ENCODE measurements at places on chromosomes 1 and 21. TPM values are rescaled to one million over a fixed set of nuclear protein-coding genes. Genes with fewer than 3 reads are reported as not detected.

- DNase-seq: no peak
Observed at GRCh38 chr1:87902830-87903229, 574.1 kb downstream of the LMO4 start.

DNA sequence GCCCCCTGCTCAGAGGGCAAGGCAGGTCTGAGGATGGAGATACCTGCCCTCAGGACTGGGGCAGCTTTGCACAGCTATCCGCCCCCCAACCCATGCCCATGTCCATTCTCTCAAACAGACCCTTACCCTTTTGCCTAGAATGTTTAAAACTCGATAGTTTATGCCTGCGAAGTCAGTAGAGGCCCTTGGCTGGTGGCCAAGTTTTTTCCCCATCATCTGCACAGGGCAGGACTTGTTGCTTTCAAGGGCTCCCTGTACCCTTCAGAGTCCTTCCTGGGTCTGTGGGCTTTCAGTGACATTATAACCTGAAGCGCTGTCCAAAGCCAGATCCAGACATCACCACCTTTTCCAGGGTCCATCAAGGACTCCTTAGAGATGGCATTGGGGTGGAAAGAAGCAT is 148.7 kb upstream of the ZNF644 start:
- DNase-seq: no peak

GRCh38 chr1:7315316-7315715 is 455.8 kb upstream of the VAMP3 start:
- DNase-seq: no peak

DNA sequence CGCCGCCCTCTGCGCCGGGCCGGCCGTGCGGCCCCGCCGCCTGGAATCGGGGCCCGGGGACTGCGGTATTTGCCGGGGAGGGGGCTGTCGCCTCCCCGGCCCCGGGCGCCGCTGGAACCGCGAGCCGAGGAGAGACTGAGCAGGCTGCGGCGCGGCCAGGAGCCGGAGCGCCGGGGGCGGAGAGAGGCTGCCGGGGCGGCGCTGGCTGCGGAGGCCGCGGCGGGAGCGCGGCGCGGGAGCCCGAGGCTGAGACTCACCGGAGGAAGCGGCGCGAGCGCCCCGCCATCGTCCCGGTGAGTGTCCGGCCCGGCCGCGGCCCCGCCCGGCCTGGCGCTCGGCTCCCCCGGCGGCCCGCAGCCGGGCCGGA is 746 bp downstream of the DYRK1A start:
- no peak for DNase-seq

- DNase-seq: no peak
Observed at GRCh38 chr1:15431571-15431948, 6.7 kb upstream of the CTRC start.

- DNase-seq: no peak
Observed at GRCh38 chr1:206579747-206580437, 32.4 kb downstream of the EIF2D start.

DNA sequence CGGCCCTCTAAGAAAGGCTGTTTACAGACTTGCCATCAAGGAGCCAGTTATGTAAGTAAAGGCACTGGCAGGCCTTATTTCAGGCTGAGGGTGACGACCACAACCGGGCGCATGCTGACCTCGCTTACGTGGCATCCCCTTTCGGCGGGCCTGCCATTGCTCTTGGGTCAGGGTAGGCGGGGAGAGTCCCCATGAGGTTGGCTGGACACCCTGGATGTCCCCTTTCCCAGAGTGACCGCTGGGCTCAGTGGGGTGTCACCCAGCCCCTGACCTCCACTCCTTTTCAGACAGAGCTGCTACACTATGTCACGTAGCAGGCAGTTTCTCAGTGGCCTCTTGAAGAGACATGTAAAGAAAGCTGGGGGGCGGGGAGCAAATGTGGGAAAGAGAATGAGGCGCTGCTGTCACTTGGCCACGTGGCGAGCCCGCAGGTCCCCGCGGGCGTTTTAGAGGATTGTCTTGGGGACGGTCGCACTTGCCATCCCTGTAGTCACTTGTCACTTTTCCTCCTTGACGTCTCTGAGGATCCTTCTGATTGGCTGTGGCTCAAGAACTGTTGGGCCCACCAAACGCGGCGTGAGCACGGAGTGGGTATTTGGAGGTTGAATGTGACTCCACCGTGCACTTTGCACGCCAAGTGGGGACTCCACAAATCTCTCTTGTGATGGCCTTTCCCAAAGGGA is 42.2 kb downstream of the SLC37A1 start:
- no peak for DNase-seq

GRCh38 chr21:31873275-31873695 is 465 bp downstream of the HUNK start:
- DNase-seq: no peak

- no peak for DNase-seq
Observed at GRCh38 chr1:77986810-77987209, 7.9 kb upstream of the FUBP1 start.

DNA sequence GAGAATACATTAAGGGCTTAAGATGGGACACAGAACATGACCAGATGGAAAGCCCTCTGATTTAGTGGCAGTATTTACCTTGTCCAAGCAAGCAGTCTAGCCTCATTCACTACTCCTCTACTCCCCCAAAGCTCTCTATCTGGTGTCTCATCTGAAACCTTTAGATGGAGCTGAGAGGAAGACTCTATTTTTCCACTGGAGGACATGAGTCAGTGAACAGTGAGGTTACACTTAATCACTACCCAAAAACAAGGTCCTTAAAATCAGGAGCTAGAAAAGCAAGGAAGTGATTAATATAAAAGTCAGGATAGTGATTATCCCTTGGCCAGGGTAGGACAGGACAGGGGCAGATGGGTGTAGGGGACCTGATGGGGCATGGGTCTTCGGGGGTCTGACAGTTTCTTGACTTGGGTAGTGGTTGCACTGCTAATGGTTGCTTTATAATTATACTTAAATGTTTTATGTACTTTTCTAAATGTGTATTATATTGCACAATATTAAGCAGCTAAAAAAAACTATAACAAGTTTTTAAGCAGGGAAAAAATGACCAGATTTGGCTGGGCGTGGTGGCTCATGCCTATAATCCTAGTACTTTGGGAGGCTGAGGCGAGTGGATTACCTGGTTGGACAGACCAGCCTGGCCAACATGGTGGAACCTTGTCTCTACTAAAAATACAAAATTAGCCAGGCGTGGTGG is 3.0 kb downstream of the PTPN22 start:
- DNase-seq: no peak

GRCh38 chr1:178609015-178609414 is 96.1 kb downstream of the TEX35 start:
- DNase-seq: no peak

DNA sequence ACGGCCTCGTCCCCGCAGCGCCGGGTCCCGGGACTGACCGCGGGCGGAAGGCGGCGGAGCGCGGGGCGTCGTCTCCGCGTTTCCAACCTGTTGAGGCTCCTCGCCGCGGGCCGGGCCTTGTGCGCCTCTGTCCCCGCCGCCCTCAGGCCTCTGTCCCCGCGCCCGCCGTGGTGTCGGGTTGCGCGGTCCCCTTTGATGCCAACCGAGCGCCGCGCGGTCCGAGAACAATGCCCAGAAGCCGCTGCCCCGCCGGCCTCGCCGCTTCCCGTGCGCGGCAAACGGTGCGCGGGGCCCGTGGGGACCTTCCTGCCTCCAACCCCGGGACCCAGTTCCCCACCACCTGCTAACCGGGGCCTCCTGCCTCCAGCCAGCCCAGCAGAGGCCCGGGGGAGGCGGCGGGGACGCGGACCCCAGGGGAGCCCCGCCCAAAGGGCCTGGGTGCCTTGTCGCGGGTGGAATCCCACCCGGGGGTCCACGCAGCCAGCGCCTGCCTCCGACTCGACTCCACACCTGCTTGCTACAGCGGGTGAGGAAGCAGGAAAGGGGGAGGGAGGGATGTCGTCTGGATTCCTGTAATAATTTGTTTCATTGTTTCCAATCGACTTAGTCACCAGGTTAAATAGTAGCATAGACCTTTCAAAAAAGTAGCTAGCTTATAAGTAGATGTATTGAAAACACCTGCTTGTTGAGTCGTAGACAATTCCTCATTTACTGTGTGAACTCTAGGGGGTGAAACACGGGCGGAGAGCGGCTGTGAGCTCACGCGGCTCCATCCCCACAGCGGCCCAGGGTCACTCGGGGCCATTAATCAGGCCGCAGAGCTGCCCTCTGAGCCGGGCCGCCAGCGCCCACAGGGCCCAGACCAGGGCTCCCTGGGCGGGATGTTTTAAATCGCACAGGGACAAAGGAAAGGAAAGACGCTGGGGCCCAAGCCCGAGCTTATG is 1.1 kb downstream of the COL18A1 start:
- DNase-seq: peak; percentile 76

DNA sequence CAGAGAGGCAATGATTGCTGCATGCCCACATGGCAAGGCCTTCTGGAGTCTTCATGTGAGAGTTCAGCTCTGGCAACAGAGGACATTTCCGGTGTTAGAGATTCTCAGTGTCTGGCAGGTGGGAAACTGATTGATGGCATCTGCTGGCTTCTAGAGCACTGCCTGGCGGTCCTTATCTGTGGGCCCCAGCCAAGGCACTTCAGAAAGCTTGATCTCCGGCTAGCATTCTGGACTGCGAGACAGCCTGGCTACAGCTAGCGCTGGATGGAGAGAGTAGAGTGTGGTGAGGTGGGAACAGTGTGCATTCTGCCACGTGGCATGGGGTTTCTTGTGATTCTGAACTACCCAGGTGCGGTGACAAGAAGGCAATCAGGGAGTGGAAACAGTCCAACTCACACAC is 9.4 kb downstream of the ZNF678 start:
- DNase-seq: no peak

GRCh38 chr1:155859881-155860871 is 809 bp downstream of the SYT11 start:
- no peak for DNase-seq

- DNase-seq: no peak
Observed at GRCh38 chr1:48082271-48082962, 85.2 kb upstream of the TRABD2B start.

- no peak for DNase-seq
Observed at GRCh38 chr21:45069711-45070110, 4.7 kb upstream of the ADARB1 start.

DNA sequence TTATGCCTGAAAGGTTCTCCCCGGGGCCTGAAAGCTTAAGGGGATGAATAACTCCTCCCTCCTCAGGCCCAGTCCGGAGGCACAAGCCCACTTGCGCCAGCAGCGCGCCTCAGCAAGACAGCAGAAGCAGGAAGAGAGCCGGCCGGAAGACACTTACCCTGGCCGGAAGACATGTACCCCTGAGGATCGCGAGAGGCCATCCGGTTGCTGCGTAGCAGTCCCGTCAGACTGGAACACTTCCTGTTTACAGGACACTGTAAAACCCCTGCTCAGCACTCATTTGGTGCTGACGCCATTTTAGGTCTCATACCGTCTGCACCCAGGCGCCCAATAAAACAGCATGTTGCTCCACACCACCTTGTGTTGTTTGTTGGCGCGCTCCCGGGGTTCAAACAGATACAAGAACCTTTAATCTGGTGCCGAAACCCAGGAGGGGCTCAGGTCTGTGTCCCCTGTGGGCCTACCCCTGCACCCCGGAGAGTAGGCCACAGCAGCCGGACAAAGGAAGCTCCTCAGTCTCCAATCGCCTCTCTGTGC is 30.3 kb downstream of the VN1R5 start:
- DNase-seq: no peak

DNA sequence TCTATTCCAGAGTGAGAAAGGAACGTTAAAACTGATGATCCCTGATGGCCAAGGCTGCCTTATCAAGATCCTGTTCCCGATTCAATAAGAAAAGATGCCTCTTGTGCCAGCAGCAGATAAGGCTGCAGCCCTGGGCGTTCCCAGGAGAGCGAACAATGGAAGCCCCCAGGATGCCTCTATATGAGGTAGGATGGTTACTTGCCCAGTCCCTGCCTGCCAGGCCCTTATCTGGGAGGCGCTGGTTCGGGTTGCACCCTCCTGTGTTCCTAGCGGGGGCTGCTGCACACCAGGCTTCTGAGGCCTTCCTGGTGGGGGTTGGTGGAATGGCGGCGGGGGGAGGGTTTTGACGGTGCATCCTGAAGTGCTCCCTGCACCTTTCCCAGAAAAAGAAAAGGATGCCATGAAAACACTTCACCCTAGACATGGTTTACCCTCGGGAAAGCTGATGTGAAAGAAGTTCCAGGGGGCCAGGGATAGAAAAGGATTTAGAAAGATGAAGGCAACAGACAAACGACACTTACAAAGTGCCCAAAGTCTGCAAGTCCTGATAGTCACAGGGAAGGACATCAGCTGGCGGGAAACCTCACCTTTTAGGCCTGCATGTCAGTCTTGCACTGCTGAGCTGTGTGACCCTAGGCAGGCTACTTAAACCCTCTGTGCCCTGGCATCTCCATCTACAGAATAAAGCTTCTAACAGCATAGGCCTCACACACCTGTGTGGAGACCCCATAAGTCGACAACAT is 100.3 kb downstream of the KCNJ15 start:
- DNase-seq: no peak

GRCh38 chr1:203631946-203632345 is 5.3 kb downstream of the ATP2B4 start:
- DNase-seq: no peak

GRCh38 chr1:214472364-214472763 is 79.0 kb downstream of the PTPN14 start:
- DNase-seq: no peak

DNA sequence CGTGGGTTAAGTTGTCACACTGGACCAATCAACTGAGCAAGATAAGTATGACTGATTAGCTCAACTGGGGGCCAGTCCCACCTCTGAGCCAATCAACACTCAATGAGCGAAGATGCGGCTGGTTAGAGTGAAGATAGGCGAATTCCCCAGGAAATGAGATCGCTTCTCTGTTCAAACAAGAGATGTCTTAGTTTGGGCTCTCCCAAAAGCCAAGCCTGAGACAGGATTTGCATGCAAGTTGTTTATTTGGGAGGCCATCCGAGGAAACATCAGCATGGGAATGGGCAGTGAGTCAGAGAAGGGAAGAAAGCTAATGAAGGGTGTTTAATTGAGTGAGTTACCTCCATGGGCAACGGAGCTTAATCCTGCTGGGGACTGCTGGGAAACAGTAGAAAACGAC is 4.9 kb upstream of the GJB5 start:
- no peak for DNase-seq

GRCh38 chr1:193634876-193635275 is 448.5 kb upstream of the B3GALT2 start:
- DNase-seq: peak; percentile 35

DNA sequence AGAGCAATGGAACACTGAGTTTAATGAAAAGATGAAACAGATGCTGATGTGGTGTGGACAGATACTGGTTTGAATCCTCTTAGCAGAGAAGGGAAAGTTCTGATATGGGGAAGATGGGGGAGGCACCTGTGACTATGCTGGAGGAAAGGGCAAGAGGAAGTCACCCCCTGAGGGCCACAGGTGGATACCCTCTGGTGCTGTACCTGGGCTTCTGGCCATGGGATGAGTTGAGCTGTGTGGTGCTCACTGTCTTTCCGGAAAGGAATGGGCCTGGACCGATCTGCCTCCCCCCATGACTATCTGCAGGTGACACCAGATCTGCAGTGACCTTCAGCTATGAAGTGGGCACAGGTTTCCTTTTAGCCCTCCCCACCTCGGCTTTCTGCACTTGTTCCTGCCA is 52.4 kb downstream of the IER5 start:
- no peak for DNase-seq

The RNF11 gene
- 54.5 TPM for total RNA-seq

The CHIA gene
- total RNA-seq: not detected

The TNNT2 gene
- 0.17 TPM for total RNA-seq

The PEX10 gene
- total RNA-seq: 44.1 TPM

The INSRR gene
- total RNA-seq: not detected

The FCAMR gene
- not detected for total RNA-seq

The FAM151A gene
- total RNA-seq: not detected

Measured in epithelial cell of proximal tubule (primary cell).